Cardiac muscle cell (in vitro differentiated cells and primary cell): ENCODE measurements at places on chromosomes 3 and 15.
A peak's percentile ranks its signal among the peaks of the same experiment; 100 is the strongest.

GRCh38 chr3:124660599-124660998 lies 69.7 kb upstream of the UMPS start:
- no peak for DNase-seq

DNA sequence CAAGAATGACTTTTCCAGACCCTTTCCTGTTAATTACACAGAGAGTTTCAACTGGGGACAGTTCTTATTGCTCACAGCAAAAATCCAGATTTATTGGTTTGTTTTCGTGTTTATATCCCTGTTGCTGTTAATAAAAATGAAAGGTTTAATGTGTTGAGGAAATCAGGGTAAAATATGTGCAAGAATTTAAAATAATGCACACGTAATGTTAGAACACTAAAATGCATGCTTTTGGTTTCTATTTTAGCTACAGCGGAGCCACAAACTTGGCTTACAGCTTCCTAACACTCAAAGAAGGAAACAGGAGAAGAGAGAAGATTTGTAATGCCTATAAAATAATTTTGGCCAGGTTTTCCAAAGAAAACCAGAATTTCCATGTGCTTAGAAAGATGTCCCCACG lies 62.7 kb downstream of the CASR start:
- no peak for DNase-seq

GRCh38 chr15:53389271-53390037 lies 370.0 kb downstream of the WDR72 start:
- no peak for DNase-seq

DNA sequence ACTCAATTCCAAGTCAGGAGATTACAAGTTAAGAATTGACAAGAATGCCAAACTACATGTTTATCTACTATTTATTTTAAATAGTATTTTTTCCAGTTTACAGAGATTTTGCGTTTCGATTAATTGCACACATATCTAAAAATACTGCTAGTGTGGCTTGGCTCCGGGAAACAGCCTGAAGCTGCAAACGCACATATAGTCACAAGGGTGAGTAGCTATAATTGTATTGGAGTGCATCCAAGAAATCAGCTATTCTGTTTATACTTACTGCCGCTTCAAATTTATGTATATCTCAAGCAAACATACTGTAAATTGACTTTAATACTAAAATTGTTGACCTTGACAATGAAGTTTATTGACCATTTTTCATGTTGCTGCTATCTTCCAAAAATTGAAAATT lies 77.0 kb upstream of the PLSCR5 start:
- DNase-seq: no peak

GRCh38 chr3:174168026-174168425 lies 691.1 kb upstream of the NAALADL2 start:
- DNase-seq: no peak

- peak; percentile 77 for DNase-seq
These were observed 9.1 kb upstream of the SLC9C1 start for GRCh38 chr3:112302881-112303763.

DNA sequence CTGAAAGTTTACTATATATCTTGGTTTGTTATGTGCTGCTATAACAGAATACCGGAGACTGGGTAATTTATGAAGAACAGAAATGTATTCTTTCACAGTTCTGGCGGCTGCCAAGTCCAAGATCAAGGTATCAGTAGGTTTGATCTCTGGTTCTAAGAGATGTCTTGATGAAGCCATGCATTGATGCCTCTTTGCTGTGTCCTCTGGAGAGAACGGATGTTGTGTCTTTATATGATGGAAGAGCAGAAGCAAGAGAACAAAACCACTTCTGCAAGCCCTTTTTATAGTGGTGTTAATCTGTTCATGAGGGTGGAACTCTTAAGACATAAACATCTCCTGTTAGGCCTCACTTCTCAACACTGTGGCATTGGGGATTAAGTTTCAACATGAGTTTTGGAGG lies 62.7 kb downstream of the TCF12 start:
- DNase-seq: no peak

DNA sequence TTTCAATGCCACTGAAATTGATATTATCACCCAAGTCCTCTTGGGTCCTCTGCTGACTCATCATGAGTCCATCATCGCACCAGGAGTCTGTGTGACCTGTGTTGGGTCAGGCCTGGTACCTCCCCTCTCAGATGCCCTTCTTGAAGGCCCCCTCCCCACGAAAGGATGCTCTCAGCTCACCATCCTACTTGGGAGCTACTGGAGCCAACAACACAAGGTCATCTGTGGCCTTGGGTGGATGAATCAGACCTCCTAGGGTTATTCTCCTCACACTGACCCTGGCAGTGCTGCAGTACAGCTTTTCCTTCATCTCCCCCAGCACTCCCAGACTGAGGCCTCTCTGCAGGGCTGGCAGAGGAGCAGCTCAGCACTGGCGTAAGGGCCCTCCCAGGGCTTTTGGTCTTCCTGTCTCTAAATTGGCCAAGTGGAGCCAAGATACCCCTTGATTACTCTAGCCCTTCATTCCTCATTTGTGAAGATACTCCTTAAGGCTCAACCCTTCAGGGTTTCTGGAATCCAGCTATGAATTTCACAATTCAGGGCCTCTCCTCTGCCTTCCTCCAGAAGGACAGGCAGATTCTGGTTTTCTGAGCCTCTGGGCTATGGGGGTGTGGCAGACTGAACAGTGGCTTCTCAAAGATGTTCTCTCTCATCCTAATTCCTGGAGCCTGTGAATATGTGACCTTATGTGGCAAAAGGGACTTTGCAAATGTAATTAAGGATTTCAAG lies 80.7 kb upstream of the GSK3B start:
- no peak for DNase-seq

GRCh38 chr3:55692295-55692956 lies 205.3 kb upstream of the WNT5A start:
- no peak for DNase-seq

DNA sequence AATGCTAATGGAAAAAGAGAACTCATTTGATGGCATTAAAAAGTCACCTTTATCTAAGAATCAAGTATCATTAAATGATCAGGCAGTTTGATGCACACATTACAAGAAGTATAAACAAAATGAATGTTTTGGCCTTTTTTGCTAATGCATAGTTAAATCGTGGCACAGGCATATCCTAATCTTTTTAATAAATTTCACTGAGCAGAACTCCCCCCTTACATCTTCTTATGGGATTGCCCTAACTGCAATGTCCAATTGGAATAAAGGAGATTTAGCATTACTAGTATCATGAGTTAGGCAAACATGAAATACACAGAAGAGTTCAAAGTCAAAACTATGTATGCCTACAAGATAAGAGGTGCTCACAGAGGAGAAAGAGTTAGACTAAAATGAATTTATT lies 32.7 kb downstream of the USF3 start:
- DNase-seq: no peak

DNA sequence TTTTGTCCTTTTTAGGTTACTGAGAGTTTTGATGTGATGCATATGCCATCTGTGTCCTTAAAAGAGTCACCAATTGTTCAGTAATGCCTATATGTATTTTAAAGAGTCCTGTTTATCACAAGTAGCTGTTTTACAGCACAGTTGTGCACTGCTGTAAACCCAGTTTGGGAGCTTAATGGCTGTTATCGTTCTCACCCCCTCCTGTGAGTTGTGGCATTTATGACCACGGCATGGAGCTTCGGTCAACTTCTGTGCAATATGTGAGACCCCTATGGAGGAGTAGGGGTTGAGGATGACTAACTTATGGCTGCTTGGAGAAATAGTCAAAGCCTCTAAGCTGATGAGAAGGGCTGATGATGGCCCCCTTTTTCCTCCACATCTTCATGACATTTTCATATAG lies 67.2 kb downstream of the ARHGEF26 start:
- no peak for DNase-seq

GRCh38 chr3:170107941-170108340 lies 70.1 kb downstream of the GPR160 start:
- no peak for DNase-seq

GRCh38 chr3:137191133-137191923 lies 233.5 kb downstream of the IL20RB start:
- DNase-seq: no peak
